Hematopoietic multipotent progenitor cell treated with erythropoietin and hydrocortisone succinate and interleukin-3 and kit ligand, for 4 days (in vitro differentiated cells): ENCODE measurements at places on chromosomes 4 and X.

- peak; percentile 98 for DNase-seq
These were observed 191.4 kb upstream of the LEF1 start for GRCh38 chr4:108359986-108360681.

- DNase-seq = peak; percentile 23
These were observed 1.7 kb downstream of the FRAS1 start for GRCh38 chr4:78058591-78059523.

DNA sequence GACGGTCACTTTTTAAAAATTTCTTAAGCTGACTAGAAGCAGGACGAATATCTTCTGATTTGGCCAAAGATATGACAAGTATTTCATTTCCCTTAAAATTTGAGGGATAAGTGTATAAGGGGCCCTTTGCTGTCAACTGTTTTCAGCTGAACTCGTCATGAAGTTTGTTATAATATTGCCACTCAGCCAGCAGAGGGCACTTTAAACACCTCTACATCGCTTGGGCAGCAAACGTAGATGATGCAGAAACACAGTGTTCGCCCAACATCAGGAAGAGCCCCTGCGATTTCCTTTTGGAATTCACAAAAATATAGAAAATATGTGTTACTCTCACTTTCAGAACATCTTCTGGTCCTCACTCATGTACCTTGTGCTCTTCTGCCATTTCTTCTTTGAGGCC is 435.7 kb upstream of the FMR1 start:
- peak; percentile 57 for DNase-seq

- peak; percentile 36 for DNase-seq
These were observed at the start of gene TLR3 for GRCh38 chr4:186068581-186069348. TLR3 (plus strand) TSS chr4:186069156; CDS start chr4:186076620, 7,464 bp downstream.

DNA sequence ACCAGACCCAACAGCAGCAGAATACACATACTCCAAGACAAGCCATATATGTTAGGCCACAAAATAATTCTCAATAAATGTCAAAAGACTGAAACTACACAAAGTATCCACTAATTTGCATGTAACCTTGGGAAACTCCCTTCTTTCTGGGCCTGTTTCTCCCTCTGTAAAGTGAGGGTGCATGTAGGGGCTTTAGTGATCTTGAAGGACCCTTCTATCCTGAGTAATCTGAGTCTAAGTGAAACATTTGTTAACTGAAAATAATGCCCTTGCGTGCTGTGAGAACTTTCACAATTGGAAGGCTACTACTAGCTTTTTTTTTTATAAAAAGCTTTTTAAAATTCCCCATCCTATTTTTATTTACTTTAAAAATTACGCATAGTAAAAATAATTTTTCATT is 125.2 kb downstream of the NEXMIF start:
- DNase-seq = no peak

DNA sequence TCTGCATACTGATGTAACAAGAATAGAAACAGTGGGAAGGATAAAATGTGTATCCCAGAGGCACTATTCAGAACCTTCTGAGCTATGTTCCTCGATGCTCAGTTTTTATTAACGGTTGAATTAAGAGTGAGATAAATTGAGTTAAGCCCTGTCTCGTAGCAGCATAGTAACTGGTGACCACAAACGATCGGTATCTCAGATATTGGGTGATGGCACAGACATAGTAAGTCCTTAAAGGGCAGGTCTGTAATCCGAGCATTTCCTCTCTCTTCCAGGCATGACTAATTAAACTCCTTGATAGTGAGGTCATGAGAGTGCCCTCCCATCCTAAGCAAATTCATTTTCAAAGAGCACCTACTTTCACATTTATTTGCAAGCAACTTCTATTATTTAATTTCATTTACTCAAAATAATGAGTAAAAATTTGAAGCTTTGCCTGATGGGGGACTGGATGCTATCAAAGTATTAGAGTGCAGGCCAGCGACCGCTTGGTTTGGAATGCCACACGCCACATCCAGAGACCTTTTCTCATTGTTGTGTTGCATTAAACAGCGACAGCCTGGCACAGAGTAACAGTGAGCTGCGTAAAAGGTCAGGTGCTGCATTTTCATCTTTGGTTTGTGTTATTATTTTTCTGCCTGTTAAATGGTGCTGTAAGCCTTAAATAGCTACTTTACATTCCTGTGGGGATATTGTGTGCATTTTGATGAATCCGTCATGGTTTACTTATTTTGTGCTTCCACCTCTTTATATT is 101.9 kb downstream of the PCDH7 start:
- no peak for DNase-seq

- DNase-seq = no peak
These were observed 37.0 kb upstream of the GPRIN3 start for GRCh38 chr4:89344571-89344970.

DNA sequence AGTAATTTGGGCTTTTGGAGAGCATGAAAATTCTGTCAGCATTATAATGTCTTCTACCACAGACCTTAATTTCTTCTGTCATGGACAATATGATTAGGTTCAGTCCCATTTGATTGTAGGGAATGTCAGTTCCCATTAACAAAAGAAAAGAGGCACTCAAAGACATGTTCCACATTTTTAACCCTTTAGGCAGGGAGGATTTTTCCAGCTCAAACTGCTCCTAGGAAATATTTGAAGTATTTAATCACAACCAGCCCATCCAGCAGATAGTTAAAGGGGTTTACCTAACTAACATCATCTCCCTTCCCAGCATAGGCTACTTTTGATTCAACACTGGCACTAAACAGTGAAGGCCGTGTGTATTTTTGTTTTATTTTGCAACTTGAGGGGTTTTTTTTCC is 256.0 kb downstream of the DHX15 start:
- no peak for DNase-seq

DNA sequence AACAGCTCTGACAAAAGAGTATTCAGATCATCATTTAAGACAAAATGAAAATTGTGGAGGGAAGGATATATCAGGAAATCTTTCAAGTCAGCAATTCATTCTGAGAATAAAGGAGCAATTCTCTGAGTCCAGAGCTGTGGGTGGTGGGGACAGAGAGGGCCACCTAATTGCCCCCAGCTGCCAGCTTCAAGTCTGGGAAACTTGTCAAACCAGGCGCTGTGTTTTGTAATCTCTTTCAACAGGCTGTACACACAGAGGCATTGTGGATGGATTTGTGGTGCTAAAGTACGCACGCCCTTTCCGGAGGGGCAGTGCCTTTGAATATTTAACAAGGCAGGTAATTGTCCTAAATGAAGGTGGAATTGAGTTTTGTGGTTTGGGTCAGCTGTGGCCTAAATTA is 591.1 kb upstream of the BOD1L1 start:
- DNase-seq = no peak

DNA sequence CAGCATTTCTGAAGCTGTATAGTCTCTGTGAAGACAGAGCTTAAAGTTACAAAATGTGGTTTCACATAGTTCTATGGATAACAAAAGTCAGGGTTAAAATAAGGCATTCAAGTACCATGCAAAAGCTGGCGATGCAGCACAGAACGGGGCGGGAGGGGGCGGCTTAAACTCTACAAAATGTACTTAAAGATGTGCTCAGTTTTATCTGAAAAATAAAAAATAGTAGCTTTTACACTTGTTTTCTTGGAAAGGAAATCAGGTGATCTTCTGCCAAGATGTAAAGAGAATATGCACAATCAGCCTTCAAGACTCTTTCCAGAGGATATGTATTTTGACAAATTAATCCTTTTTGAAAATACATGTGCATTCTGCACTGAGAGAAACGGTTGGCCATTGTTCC is 301.7 kb upstream of the EMCN start:
- DNase-seq = no peak

- DNase-seq = no peak
These were observed 313.5 kb downstream of the TMA16 start for GRCh38 chr4:163808011-163808410.

DNA sequence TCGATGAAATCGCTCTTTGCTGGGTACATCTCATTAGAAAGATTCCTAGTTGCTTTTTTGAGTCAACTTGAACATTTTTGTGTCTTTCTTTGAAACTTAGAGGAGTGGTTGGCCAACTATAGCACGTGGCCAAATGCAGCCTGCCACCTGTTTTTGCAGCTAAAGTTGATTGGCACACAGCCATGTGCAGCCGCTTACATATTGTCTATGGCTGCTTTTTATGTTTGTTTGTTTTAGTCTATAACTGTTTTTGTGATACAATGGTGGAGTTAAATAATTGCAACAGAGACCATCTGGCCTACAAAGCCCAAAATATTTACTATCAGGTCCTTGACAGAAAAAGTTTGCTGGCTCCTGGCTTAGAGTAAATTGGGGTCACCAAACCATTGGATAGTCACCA is 86.3 kb downstream of the CLCN4 start:
- DNase-seq = no peak

DNA sequence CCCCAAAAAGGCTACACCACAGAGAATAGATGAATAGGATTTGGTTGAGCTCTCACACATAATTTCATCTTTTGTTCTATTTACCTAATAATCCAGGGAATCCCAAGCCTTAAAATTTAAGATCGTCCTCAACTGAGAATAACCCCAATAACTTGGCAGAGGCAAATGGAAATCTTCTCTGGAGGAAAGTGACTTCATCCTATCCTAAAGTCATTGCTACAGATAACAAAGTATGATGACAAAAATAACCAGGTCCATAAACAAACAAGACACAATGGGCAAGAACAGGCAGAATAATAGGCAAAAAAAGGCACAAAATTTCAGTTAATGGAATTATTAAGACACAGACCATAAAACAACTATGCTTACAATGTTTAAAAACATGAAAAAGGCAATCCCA is 177.3 kb upstream of the STK26 start:
- DNase-seq = no peak

- DNase-seq = no peak
These were observed 89.1 kb downstream of the ARHGAP10 start for GRCh38 chr4:147820975-147821374.

- no peak for DNase-seq
These were observed 19.6 kb downstream of the CD40LG start for GRCh38 chrX:136667446-136668168.

GRCh38 chrX:18698737-18699650 is 8.5 kb upstream of the PPEF1 start:
- DNase-seq = no peak

- DNase-seq = peak; percentile 49
These were observed 98.5 kb downstream of the RPA4 start for GRCh38 chrX:96982161-96982560.

DNA sequence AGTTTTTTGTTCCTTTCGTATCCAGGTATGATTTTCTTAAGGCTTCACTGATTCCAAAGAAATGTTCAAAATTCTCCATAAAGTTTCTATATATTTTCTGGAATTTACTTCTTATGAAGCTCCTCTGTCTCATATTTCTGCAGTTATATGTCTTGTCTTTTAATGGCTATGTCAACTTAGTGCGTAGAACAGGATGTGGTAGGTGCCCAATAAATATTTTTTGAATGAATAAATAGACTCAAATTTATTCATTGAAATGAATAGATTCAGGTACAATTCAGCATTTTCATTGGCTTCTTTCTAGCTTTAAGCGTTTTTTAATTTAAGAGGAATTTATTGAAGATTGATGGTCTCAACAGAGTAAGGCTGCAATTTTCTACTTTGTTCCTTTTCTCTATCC is 231.9 kb upstream of the BOD1L1 start:
- no peak for DNase-seq

DNA sequence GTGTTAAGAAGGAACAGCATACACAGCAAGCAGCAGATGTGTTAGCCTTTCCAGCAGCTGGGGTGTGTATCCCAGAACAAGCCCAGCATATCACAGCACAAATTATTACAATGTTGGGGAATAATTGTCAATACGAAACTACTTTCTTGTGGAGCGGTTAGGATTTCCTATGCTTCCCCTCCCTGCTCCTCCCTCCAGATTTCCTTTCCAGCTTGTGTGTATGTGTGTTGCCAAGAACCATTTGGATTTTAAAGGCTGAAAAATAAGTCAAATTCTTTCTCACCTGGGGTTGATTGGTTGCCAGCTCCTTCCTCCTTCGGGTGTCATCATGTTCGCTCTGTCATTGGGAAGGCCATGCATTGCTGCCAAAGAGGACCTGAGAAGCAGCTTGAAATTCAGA is 178.2 kb upstream of the FRMPD4 start:
- no peak for DNase-seq

- no peak for DNase-seq
These were observed 169.4 kb upstream of the NAP1L5 start for GRCh38 chr4:88866862-88867550.

DNA sequence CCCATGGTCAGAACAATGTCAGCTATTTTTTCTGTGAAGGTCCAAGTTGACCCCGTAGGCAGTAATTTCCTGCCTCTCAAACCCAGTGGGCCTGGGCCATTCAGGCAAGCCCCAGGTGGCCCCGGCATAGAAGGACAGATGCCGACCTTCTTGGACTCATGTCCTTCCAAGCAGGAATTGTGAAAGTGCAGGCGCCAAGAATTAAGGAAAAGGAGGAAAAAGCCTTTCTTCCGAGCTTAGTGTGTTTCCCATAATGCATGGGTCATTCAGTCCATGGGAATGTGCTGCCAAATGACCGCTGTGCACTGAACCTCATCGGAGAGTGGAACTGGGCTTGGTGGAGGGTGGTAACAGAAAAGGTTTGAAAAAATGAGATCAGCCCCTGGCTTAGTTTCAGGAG is 196.5 kb upstream of the HS3ST1 start:
- no peak for DNase-seq

GRCh38 chr4:17232566-17233253 is 279.2 kb downstream of the QDPR start:
- no peak for DNase-seq

- DNase-seq = peak; percentile 44
These were observed 10.3 kb upstream of the CXCL2 start for GRCh38 chr4:74109116-74109869.

DNA sequence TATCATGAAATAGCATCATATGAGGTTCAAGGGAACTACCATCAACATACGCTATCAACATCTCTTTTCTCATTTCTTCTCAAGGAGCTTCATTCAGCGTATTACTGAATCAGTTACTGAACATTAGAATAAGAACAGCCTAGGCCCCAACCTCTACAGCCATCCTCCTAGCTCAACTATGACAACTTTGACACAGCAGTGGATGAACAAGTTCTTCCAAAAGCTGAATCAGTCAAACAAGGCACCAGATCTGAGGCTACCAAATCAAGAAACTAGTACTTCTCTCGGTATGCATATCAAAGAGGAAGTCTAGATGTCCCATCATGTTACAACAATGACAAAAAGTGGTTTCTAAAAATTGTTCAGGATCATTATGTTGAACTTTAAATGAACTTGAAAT is 57.4 kb downstream of the GATB start:
- no peak for DNase-seq

DNA sequence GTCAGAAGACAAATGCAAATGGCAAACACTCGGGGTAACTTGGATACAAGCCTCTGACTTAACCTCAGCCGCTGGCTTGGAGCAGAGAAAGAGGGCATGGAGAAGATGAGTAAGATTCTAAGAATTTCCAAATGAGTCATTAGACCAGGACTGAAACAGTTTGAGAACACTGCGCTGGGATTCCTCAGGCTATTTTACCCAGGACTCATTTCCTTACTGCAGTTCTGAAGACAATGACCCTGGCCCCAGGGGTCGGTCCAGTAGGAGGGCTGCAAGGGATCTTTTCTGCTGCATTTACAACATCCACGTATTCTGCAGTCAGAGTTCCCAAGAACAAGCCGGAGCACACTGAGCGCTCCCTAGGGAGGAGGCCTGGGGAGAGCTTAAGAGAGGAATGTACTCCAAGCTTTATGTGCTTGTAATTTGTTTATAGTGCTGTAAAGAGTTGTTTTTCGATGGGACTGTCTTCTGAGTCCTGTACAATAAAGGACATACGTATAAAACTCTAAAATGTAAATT is 27.3 kb upstream of the SORBS2 start:
- DNase-seq = no peak
